Fibroblast of skin of left biceps (primary cell): ENCODE measurements at places on chromosomes 1 and 21.
A peak's percentile ranks its signal among the peaks of the same experiment; 100 is the strongest.

GRCh38 chr1:45772971-45773370 lies 22.5 kb upstream of the IPP start:
- no peak for DNase-seq

DNA sequence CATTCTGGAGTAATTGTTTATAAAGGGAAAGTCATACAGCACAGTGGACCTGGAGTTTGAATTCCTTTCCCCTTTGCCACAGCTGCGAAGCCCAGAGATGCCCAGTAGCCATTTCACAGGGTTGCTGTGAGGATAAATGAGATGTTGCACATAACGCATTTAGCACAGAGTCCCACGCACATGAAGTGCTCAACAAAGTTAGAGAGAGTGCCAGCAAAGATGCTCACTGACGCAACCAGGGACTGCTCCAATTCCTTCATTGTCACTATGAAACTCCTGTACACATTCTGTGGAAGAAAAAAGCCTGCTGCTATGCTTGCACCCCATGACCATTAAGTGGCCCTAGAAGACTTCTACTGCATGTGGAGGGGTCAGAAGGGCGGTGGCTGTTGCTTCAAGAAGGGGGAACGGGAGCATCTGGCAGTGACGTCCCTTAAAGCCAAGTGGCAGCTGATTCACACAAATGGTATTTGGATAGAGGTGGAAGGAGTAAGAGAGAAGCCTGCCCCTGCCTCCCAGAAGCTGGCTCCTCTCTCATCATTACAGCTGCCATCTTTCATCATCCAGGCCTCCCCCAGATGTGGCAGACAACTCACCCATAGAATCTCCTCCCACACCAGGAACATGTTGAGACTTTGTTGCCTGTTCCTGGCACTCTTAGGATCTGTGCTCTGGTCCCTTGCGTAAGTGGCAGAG lies 26.5 kb upstream of the VAV3 start:
- DNase-seq: peak; percentile 4

GRCh38 chr1:220784751-220785150 lies 2.0 kb upstream of the MTARC1 start:
- no peak for DNase-seq

DNA sequence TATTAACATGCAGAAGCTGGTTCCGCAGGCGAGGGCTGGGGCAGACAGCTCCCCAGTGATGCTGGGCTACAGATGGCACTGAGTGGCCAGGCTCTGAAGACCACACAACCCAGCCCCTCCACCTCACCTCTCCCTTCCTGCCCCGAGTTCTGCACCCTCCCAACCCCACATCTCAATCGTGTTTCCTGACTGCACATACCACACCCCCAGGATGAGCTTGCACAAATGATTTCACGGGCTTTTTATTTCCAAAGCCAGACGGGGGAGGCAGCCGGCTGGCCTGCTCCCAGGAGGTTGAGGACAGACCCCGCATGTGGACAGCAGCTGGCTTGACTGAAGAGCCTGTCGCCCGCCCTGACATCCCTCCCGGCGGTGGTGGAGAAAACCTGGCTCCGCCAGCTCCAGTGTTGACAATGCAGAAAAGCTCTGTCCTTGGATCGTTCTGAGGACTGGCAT lies 21.4 kb upstream of the ALDH4A1 start:
- no peak for DNase-seq

GRCh38 chr1:116508984-116509980 lies 61.5 kb downstream of the CD58 start:
- no peak for DNase-seq

DNA sequence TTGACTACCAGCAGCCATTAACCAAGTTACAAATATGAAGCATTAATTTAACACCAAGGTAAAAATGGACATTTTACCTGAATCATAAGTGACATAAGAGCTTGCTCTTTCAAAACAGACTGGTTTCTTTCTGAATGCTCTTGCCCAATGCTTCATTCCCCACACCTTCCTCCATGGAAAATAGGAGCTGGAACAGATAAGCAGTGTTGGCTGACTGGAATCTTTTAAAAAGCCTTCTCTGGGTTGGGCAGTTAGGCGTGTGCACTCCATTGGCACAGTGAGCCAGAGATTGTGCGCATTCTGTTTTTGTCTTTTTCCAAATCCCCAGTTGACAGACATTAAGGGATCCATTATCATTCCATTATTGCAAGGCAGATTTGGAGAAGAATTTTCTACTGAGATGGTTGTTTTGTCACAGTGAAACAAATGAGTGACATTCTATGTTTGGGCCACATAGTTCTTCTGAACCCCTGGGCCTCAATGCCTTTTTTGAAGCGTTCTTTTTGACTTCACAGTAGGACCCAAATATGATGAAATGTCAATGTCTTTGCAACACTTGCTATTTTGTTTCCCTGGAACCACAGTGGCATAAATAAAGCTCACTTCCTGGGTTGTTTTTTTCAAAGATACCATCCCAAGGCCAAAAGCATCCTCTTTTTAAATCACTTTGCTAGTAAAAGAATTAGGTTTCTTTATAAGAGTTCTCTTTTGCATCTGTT lies 32.3 kb downstream of the LRRC8B start:
- DNase-seq: no peak

GRCh38 chr21:41048623-41049022 lies 119.3 kb upstream of the BACE2 start:
- no peak for DNase-seq

GRCh38 chr1:67723620-67724019 lies 38.6 kb downstream of the GADD45A start:
- no peak for DNase-seq

DNA sequence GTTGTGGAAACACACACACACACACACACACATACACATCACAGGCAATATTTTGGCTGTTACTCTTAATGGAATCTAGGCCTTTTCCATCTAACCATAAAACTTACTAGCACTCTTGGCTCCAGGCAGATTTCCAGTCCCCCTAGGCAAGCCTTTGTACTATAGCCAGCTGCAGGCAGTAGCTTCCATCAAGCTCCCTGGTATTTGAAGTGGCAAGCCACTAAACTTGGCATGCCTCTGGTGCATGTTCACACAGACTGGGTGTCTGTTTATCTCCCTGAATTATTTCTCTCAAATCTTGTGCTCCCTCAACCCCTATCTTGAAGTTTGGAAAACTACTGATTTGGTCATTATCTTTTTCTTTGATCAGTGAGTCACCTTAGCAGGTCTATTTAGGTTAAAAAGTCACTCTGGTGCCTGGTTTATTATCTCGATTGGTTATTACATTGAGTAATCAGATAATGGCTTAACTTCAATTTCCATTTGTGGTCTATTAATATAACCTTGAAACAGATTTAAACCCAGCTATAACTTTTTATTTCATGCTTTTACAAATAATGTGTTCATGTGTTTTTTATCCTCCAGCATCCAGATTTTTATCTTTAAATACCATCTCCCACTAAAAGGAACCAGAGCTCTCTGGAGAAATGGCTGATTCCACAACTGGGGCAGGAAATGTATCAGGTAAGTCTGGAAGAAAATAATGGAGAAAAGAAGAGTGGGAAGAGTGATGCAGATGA lies 2.7 kb upstream of the RBM15 start:
- no peak for DNase-seq

DNA sequence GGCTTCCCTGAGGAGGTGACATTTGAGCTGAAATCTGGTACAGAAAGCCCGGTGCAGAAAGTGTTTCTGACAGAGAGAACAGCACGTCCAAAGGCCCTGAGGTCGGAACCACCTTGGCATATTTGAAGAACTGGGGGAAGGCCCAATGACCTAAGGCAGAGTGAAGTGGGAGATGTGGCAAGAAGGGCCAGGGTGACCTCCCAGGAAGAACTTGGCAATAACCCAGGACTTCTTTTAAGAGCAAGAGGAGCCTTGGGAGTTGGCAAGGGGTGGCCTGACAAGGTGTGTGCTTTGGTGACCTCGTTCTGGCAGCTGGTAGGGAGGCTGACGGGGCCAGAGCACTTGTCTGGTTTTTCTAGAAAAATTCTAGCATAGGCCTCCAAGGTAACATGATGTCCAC lies 23.4 kb downstream of the TTC39A start:
- no peak for DNase-seq

GRCh38 chr1:205379056-205379455 lies 22.3 kb upstream of the KLHDC8A start:
- no peak for DNase-seq

- DNase-seq: no peak
Observed at GRCh38 chr1:164926107-164926506, 367.1 kb downstream of the PBX1 start.

DNA sequence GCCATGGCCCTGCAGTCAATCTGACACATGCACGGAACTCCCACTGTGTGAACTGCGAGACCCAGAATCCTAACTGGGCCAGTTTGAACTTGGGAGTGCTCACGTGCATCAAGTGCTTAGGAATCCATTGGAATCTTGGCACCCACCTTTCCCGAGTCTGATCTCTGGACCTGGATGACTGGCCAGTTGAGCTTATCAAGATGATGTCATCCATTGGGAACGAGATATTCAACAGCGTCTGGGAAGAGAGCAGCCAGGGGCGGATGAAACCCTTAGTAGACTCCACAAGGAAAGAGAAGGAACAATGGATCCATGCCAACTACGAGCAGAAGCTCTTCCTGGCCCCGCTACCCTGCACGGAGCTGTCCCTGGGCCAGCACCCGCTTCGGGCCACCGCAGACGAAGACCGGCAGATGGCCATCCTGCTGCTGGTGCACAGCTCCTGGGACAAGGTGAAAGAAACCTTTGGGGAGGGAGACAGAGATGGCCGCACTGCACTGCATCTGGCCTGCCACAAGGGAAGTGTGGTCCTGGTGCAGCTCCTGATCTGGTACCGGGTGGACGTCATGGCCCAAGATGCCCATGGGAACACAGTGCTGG lies 3.1 kb upstream of the TDRD5 start:
- DNase-seq: no peak

- DNase-seq: no peak
Observed at GRCh38 chr1:204105131-204105515, 32.2 kb downstream of the SOX13 start.

DNA sequence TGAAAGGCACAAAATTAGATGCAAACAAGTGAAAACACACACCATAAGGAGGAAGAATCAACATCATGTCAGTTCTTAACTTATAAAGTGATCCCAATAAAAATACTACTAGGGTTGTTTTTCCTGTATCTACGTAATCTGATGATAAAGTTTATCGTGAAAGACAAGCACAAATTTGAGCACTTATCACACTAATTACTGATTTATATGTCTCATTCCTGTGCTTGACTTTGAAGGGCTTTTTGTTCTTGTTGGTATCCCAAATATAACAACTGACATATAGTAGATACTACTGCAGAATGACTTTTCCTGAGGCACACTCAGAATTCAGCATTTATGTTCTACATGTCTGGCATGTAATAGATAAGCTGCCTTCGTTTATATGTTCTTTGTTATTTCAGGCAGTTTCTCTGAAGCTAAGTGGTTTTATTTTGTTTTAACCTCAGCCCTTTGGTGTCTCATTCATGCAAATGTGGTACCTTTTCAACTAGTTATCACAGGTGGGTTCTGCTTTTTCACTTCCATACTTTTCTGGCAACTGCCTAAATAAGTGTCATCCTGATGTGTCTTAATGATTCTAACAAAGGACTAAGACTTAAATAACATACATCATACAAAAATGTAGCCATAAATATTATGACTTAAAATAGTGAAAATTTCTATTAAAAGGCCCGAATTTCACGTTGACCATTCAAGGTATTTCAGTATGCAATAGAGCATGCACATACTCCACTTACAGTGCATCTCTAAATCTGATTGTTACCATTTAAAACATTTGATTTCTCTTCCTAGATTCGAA lies 73.2 kb downstream of the LRRC8C start:
- no peak for DNase-seq

DNA sequence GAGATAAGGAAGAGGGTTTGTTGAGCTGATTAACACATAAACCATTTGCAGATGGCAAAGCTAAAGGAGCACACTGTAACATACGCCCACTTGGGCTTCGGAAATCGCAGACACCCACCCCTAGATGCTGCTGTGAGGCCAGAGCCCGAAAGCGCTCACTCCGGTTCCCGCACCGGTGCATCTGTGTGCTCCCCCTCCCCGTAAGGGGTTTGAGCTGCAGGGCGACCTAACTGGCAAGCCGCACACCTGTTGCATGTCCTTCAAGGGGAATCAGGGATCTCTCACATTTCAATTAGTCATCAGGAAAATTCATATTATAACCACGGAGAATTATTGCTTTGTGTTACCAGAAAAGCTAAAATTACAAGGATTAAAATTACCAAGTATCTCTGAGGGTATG lies 1.4 kb upstream of the CFH start:
- DNase-seq: no peak

DNA sequence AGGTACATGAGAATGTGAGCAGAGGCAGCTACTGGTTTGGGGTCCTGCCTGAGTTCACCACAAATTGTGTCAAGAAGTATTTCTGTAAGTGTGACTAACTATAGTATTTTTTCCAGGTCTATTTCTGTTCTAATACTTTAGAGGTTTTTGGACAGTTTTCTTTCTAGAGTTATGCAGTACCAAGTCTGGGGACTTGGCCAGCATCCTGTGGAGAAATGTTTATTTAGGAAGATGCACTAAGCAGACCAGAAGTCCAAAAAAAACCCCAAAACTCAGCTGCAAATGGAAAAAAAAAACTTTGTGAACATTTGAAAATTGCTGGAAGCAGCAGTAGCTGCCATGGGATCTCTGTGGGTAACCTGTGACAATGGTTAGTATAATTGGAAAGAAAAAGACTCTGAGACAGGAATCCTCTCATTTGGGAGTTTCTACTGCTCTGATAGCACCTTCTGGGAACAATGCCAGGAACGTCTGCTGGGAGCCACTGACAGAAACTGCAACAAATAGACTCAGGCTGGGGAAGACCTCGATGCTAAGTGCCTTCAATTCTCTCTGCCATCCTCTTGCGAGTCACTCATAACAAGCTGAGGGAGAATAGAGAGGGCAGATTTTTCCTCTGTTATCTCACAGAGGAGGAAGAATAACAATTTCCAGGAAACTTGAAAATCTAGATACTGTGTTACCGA lies 37.6 kb downstream of the OR10R2 start:
- DNase-seq: no peak

DNA sequence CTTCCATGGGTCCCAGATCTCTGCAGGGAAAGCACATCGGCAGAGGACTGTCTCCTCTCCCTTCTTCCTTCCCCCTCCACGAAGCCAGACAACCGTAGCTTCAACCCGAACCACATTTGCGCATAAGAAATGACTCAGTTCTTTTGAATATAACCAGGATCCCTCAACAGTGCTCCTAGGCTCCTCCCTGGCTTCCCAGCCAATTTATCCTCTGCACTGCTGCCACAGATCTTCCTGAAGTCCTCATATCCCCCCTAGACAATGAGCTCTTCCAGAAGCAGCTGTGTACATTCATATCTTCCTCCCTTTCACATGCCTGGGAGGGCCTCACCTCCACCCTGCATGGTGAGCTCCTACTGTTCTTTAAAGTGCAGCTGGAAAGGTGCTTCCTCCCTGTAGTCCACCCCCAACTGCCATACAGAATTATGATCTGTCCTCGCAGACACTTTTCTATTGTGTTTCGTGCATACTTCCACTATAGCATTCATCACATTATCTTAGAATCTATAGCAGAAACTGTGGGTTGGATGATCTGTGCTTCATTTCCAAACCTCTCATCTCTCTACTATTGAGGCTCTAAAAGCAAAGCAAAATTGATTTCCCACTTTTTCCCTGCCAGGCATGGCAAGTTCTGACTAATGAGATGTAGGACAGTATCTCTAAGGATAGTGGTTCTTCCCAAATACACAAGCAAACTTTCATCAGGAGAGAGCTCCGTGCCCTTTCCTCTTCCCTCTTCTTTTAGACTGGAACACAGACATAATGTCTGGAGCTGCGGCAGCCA lies 179.3 kb upstream of the HMGB4 start:
- peak; percentile 8 for DNase-seq

- no peak for DNase-seq
Observed at GRCh38 chr1:247471445-247472016, 13.6 kb upstream of the OR2B11 start.
